ENCODE measurements at places on chromosomes 7 and 10.

DNA sequence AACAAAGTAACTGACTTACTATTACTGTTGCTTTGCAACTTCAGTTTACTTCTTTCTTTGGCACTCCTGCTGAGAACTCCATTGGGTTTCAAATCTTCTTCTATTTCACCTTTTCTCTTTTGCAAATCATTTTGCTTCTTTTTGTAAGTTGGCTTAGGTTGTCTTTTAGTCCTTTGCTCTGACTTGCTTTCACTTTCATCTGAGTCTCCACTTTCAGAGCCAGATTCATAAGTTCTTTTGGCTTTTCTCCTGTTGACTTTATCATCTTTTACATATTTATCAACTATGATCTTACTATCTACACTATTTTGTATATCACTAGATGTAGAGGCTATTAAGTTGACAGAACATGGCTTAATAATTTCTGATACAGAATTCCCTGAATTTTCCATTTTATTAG is 73.4 kb downstream of the NRBF2 start:
- no peak for DNase-seq

GRCh38 chr10:58438340-58438871 is 53.2 kb downstream of the TFAM start:
- no peak for DNase-seq

DNA sequence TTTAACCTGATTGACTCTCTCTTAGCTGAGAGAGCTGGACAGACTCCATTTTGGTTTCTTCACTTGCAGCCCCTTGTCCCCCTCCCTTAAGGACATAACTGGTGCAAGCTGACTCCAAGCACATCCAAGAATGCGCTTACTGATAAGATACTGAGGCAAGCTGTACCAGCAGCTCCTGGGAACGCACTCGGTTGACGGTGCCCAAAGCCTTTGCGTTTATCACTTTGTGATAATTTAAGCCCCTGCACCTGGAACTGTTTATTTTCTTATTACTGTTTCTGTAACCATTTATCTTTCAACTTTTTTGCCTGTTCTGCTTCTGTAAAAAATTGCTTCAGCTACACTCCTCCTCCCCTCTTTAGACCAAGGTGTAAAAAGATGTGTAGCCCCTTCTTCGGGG is 8.5 kb downstream of the AKR1B15 start:
- DNase-seq: no peak

- no peak for DNase-seq
Measured at GRCh38 chr7:116164552-116165306, 45.6 kb upstream of the TES start.

- no peak for DNase-seq
Measured at GRCh38 chr10:58791137-58791536, 278.5 kb downstream of the BICC1 start.

GRCh38 chr7:27602766-27603165 is 59.9 kb downstream of the HIBADH start:
- no peak for DNase-seq

GRCh38 chr7:16811551-16811950 is 6.8 kb upstream of the AGR2 start:
- no peak for DNase-seq

DNA sequence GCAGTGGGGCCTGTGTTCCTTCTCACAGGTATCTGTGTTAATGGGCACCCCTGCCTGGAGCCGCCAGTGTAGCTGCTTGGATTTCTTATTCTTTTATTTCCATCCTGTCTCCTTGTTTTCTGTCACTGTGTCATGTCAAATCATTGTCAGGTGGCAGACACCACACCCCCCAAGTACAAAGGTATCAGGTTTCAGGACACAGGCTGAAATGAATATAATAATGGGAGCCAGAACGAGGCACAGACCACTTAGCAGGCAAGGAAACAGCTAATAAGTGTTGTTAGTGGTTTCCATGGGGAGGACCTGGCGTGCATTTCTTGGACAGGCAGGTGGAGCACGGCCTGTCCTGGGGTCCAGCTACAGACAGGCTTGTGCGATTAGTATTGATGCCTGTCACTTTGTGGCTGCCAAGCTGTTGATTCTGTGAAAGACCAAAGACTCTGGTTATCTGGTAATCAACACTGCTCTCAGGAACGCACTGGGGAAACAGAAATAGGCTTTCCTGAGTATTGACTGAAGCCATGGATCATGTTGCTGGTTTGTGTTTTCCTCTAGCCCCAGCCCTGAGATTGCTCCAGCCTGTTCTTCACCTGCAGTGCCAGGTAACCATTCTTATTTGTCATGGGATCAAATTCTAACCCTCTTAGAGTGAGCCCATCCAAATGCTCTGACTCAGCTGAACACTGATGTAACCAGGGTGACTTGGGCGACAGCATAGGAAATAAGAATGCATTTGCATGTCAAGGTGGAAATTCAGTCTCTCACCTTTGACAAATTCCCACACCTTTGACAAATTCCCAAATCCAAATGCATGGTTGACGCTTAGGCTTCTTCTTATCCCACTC is 1002.0 kb downstream of the LRMDA start:
- no peak for DNase-seq

DNA sequence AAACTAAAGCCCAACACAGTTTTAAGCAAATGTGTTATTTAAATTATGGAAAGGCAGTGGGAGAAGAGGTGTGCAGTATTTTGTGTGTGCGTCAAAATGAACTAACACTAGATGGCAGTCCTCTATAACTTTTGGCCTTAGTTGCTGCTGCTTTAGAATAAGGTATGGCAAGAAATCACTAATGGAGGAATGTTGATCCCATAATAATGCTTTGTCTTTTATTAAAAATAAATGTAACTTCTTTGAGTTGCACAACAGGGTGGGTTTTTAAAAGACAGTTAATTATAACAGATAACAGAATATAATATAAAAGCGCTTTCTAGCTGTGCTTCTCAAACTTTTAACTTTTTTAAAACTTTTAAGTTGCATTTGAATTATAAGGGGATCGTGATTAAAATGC is 56.4 kb downstream of the BBS9 start:
- DNase-seq: no peak

GRCh38 chr7:143410521-143411004 is 1.9 kb upstream of the EPHA1 start:
- DNase-seq: no peak

DNA sequence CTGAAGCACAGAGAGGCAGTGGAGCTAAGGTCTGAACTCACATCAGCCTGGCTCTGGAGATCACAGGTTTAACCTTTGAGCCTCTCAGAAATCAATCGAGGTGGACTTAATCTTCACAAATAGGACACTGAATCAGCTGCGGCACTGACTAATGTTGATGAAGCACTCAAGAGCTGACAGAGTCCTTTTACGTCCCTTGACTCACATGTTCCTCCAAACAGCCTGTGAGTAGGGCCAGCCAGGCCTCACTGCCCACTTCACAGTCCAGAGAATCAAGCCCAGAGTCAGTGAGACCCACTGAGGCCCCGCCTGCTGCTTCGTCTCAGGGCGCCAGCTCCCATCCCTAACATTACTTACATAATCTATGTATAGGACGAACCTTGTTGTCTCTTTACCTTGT is 63.1 kb downstream of the TNS3 start:
- no peak for DNase-seq

- no peak for DNase-seq
Measured at GRCh38 chr10:19819419-19820033, 3.3 kb downstream of the PLXDC2 start.

DNA sequence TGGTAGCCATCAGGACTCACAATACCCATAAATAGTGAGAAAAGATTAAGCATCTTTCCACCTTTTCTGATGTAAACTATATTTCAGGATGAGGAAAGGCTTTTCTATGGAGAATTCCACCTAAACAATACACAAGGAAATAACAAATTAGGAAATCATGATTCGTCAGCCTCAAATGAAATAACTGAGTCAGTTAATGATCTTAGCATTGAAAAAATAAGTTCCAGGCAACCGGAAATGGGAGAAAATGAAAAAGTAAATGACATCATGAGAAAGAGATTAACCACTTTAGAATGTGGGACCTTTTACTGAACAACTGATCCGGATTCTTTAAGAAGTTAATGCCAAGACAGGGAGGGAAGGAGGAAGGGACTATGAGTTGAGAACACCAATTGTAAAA is 742.3 kb downstream of the TNS3 start:
- DNase-seq: no peak

GRCh38 chr10:4649886-4650508 is 176.0 kb upstream of the AKR1E2 start:
- DNase-seq: no peak

- DNase-seq: no peak
Measured at GRCh38 chr10:72425133-72425532, 70.4 kb upstream of the DNAJB12 start.

GRCh38 chr7:16729541-16729940 is 24.0 kb upstream of the TSPAN13 start:
- no peak for DNase-seq

DNA sequence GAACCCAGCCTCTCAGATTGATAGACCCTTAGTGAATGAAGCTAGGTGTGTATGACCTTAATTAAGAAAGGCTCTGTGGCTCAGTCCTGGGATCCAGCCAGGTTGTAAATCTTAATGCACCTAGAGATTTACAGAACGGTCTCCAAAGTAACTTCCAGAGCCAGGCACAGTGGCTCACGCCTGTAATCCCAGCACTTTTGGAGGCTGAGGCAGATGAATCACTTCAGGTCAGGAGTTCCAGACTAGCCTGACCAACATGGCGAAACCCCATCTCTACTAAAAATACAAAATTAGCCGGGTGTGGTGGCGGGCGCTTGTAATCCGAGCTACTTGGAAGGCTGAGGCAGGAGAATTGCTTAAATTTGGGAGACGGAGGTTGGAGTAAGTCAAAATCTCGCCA is 24.3 kb downstream of the CALHM2 start:
- no peak for DNase-seq

DNA sequence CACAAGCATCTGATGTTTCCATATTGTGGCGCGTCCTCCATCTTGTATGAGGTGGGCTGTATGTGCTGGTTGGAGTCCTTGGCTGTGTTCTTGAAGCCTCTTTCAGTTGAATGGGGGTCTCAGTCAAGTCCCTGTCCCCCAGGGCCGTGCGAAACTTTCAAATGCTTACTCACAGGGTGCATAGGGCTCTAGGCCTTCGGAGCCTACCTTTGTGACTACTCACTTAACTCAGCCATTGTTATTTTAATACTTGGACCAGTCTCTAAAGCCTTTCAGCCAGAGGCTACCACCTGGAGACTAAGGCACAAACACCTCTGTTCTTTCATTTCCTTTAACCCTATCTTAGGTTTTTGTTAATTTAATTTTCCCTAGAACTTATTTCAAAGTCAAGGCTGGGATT is 785.9 kb downstream of the GATA3 start:
- no peak for DNase-seq

DNA sequence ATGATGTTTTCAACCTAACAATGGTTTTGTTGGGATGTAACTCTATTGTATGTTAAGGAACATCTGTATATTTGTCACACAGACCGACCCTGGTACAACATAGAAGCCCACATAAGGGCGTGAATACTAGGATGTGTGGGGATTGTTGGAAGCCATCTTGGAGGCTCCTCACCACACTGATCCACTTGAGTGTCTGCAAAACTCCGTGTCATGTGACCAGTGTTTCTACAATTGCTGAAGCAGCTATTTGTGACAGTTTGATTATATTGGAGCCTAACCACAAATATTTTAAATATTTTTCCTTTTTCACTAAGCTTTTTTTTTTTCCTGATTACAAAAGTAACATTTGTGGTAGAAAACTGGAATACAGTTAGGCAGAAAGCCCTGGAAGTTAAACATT is 27.9 kb downstream of the RALA start:
- no peak for DNase-seq

DNA sequence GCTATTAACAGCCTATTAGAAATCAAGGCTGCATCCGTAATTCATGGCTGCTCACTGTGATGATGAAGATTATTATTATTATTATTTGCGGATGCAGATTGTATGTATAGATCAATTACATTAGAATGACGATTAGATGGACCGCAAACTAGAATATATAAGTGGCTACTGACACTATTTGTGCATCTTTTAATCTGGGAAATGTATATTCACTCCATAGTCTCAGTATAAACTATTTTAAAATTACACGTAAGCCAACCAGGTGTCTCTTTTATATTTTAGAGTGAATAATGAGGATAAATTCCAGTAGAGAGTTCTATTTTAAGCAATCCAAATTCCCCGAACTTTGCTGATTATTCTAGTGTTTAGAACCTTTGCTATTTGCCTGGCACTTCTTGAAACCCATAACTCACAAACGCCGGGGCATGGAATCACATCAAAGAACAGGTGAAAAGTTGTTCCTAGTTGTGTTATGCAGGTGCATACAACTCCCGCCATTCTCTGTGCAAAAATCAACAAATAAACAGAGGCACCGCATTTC is 509 bp upstream of the ING3 start:
- no peak for DNase-seq

GRCh38 chr7:130758429-130759056 is 24.5 kb upstream of the KLF14 start:
- no peak for DNase-seq

- no peak for DNase-seq
Measured at GRCh38 chr10:32123021-32123420, 66.8 kb upstream of the KIF5B start.

GRCh38 chr7:20220921-20221547 is 3.9 kb upstream of the MACC1 start:
- no peak for DNase-seq

DNA sequence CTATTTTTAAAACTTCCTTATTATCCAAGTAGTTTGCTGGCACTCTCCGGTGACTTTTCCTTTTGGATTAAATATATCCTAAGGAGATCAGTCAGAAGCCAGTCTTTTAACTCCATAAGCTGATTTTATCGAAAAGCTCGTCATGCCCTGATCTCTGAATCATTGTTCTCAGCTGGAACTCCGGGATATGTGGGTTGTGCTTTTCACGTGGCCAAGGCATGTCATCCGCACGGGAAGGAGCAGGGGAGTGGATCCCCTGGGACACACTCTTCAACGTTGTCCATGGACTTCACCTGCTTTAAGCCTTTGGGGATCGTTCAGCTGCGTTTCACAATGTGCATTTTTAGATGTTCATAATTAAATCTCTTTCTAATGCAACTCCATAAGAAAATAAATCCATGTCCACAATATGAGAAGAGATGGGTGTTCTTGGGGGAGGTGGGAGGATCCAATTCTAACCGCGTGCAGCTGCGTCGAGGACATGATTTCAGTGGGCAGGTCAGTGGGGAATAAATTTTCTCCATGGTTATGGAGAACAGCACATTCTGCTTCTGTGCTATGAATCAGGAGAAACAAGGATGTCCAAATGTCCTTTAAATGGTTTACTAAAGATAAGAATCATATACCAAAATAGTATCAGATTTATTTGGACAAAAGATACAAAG is 229.5 kb upstream of the ADARB2 start:
- no peak for DNase-seq

DNA sequence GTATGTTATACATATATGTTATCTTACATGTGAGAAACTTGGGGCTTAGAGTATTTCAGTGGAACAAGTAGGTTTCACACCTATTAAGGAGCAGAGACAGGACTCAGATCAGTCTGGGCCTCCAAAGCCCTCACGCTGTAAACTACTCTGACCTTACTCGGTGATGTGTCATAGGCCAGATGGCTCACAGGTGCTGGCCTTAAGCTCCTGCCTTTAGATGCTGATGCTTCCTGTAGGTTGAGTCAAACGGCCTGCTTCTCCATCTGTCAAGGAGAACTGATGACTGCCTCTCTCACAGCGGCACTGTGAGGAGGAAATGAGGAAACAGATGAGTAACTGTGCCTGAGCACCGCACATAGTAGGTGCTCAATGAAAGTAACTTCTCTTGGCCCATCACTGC is 312.6 kb upstream of the COBL start:
- no peak for DNase-seq

- peak; percentile 94 for DNase-seq
Measured at GRCh38 chr10:129466703-129467358, at the start of gene MGMT. Gene MGMT, plus strand, starts transcription at chr10:129467241.
